Fibroblast of skin of abdomen (primary cell): ENCODE measurements at places on chromosomes 6 and 20.

DNA sequence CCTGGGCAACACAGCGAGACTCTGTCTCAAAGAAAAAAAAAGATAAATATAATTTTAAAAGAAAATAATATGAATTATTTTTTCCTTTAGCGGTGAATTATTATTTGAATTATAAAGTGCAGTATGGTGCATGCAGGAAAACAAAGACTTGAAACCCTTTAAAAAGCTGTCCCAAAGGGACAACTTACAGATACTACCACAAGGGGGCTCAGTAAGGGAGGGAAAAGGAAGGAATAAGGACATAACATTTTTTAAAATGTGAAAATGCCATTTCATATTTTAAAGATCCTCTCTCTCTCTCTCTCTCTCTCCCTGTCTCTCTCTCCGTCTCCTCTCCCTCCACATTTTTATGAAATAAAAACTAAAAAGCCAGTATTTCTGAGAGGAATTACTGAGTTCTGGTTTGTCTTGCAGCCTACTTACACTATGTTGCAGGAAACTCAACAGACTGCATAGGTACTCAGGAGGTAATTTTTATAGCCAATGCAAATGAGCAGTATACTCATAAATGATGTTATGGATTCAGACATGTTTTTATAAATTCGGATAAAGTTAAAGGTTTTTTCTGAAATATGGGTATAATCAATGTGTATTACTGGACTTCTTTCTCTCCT is 455.0 kb upstream of the GJE1 start:
- peak; percentile 53 for DNase-seq

- DNase-seq, result no peak
Measured at GRCh38 chr6:119173249-119174084, 95.0 kb upstream of the FAM184A start.

DNA sequence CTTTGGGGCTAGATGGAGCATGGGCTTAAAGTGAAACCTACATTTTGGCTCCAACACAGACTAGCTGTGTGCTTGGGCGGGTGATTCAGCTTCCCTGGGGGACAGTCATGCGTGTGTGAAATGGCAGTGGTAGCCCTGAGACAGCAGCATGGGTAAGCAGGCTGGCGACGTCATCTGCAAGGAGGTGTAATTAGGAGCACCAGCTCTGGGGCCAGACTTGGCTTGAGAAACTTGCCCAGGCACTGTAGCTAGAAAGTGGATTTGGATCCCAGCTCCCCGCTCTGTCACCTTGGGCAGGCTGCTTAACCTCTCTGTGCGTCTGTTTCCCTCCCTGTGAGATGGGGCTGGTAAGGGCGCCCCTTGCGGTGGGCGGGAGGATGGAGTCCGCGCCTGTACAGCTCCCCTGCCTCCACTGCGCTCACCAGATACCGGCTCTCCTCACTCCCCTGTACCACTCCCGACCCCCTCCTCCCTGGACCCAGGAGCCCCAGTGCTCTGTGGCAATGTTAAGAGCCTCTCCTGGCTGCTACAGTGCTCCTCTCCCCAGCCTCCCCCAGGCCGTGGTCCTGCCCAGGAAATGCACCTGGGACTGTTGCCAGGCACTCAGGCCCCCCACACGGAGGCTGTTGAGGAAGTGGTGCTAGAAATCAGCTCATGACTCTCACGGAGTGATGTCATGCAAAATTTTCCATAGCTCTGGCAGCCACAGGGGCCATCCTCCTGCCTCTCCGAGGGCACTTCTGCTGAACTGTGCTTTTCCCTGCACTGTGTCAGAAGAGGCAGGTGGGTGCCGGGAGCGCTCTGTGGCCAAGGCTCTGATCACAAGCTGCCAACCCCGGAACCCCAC is 44.6 kb downstream of the SYNJ2 start:
- peak; percentile 97 for DNase-seq

GRCh38 chr6:134217798-134218140 is 100.1 kb downstream of the SGK1 start:
- DNase-seq, result no peak

DNA sequence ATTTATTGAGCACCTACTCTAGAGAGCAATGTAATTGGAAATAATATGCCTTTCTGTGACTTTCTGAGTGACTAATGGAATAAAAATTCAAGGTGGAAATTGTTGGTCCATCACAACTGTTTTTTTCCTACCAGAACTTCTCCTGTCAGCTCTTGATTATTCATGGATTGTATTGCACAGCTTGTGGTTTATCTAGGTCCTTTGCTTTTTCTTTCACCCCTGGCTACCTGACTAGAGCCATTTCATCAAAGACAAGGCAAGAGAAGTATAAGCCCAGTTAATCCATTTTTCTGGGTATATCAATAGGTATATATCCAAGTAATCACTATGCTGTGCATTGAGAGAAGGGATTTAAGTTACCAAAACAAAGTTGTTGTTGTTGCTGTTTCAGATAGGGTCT is 168.4 kb downstream of the MMS22L start:
- no peak for DNase-seq
